DMS153 (cell line): ENCODE measurements at places on chromosomes 1 and 21.

DNA sequence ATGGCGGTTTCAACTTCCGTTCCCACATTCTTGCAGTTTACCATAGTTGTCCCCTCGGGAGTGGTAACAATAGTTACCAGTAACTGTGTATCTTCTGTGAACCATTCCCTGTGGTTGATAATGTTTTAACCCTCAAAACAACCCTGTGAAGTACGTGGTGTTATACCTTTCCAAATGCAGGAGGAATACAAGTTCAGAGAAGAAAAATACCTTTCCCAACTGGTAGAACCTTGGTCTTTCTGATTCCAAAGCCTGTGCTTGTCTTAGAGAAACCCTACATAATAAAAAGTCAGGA lies 789 bp downstream of the BTF3L4 start:
- no peak for DNase-seq

GRCh38 chr1:173823781-173824314 lies 625 bp upstream of the DARS2 start:
- DNase-seq: no peak

DNA sequence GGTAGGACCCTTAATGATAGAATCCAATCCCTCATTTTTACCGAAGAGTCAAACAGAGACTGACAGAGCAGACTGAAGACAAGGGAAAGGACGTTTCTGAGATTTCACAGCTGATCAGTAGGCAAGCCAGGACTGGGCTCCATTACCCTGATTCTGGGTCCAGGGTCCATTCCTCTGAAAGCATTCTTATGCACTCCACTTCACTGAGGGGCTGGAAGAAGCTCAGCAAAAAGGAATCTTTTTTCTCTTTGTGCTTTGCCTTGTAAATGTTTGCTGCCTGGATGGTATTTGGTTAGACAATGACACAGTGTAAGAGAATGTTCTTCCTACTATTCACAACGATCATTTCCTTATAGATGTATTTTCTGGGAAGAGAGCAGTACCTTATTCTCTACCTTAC lies 331.3 kb upstream of the PROX1 start:
- no peak for DNase-seq

GRCh38 chr1:197606168-197606845 lies 169.0 kb downstream of the DENND1B start:
- DNase-seq: no peak

DNA sequence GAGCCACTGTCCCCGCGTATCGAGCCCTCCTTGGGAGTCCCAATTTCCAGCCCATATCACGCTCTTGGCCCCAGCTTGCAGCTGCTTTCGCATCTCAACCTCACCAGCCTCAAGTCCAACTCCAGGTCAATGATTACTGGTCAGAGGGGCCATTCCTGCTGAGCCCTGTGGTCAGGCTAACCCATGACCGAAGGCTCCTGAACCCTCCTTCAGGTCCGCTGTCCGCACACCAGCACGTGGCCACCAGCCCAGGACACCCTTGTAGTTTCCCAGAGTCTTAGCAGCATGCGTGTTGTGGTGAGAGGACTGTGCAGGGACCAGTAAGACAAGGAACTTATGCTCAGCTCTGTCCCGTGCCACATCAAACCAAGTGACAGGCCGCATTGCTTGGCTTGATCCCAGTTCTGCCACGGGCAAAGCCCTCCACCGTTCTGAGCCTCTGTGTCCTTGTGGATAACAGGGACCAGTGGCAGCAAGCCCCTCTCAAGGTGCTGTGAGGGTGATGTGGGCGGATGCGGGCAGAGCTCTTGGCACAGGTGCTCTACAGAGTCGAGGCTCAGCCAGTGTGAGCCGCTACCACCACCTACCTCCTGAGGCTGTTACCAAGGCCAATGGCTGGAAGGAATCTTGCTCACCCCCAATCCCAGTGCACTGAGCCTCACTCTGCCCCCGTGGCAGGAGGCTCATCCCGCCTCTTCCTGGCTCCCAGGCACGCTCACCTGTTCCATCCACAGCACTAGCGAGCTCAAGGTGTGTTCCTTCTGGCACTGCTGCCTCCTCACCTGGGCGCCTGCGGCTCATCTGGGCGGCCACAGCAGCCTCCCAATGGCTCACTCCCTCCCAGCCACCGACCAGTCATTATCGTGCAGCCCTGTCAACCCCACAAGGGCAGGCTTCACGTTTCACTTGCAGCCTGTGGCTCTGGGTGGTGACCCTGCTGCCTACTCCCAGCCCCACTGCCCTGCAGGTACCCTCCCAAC lies 20.4 kb downstream of the KRTAP10-1 start:
- no peak for DNase-seq

GRCh38 chr1:112712191-112712590 lies 2.9 kb downstream of the PPM1J start:
- DNase-seq: no peak

- DNase-seq: no peak
Observed at GRCh38 chr1:17742583-17742982, 12.6 kb upstream of the ACTL8 start.

GRCh38 chr1:6904476-6905170 lies 119.4 kb downstream of the CAMTA1 start:
- no peak for DNase-seq

GRCh38 chr1:240695416-240695815 lies 83.5 kb upstream of the GREM2 start:
- no peak for DNase-seq

- no peak for DNase-seq
Observed at GRCh38 chr1:14568716-14569355, 29.6 kb upstream of the KAZN start.

DNA sequence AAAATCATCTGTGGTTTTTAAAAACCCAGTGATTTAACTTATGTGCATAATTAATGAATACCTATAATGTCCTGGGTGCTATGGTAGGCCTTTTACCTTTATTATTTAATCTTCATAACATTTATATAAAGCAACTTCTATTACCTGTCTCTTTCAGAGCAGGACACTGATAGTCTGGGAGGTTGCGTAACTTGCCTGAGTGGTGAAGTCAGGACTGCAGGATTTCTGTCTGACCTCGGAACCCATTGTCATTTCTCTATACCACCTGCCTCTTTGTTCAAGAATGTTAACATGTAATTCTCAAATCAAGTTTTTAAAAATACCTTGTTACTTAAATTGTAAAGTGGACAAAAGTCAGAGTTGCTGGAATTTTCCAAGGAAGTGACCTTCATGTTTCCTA lies 41.0 kb upstream of the BACH1 start:
- no peak for DNase-seq

GRCh38 chr1:109167001-109167506 lies 46.7 kb upstream of the SARS1 start:
- DNase-seq: no peak

- DNase-seq: no peak
Observed at GRCh38 chr1:8136766-8137165, 110.7 kb upstream of the ERRFI1 start.

- DNase-seq: no peak
Observed at GRCh38 chr1:206004826-206005225, 1.6 kb upstream of the RAB7B start.

DNA sequence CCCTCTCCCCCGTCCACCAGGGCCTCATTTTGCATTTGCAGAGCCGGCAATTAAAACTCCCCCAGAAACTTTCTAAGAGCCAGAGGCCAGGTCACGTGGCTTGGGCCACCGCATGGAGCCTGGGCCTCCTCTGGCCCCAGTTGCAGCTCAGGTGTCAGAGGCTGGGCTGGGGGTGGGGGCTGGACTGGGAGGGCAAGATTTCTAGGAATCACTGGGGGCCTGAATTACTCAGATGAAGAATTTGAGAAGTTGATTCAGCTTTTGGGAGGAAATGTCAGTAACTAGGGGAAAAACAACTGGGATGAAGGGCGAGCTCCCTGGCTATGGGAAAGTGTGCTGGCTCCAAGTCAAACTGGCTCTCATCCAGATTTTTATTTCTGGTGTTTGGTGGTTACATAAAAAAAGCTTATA lies 151.0 kb downstream of the CDC7 start:
- no peak for DNase-seq

GRCh38 chr1:75785320-75785982 lies 605 bp upstream of the RABGGTB start:
- DNase-seq: no peak

- DNase-seq: no peak
Observed at GRCh38 chr1:90839323-90839722, 122.2 kb upstream of the BARHL2 start.

- DNase-seq: no peak
Observed at GRCh38 chr1:59731591-59731990, 83.2 kb upstream of the HOOK1 start.
